SW 1271 (cell line): ENCODE measurements at places on chromosomes 3 and 15.

DNA sequence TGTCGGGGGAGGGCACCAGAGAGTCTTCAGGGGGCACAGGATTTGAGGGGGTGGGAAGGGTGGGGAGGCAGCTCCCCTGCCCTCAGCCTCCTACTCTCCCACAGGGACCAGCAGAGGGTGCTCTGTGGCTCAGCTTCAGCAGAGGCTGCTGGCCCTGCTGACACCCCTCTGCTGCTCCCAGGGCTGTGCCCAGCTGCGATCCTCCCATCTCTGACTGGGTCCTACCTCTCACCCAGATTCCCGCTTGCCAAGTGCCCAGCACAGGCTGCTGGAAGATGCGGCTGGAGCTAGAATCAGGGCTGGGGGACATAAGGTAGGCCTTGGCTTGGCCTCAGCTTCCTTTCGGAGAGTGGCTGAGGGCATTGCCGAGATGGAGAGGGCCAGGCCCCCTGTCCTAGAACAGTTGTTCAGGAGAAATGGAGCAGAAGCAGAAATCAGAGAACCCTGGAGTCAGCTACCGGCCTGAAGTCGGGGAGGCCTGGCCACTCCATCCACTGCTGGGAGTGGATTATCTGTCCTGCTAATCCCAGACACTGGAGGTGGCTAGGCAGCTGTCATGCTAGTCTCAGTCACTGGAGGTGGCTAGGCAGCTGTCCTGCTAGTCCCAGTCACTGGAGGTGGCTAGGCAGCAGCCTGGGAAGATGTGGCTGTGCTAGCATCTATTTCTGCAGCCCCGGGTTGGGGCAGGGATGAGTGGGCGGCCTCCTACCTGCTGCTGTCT is 3.9 kb downstream of the GRM2 start:
- no peak for DNase-seq

DNA sequence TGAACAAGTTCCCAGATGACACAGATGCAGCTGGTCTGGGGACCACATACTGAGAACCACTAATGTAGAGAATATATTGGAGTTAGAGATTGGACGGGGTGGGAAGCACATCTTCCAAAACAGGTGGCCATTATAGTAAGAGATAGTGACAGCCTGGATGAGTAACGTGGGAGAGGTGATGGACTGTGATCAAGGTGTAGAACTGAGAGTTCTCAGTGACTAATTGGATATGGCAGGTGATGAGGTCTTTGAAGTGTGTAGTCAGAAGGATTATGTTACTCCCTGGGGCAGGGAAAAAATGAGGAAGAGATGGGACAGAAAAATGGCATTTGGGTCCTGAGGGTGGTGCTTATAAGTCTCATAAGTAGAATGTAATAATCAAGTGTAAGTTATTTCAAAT is 66.6 kb downstream of the KCNMB2 start:
- DNase-seq, result no peak

DNA sequence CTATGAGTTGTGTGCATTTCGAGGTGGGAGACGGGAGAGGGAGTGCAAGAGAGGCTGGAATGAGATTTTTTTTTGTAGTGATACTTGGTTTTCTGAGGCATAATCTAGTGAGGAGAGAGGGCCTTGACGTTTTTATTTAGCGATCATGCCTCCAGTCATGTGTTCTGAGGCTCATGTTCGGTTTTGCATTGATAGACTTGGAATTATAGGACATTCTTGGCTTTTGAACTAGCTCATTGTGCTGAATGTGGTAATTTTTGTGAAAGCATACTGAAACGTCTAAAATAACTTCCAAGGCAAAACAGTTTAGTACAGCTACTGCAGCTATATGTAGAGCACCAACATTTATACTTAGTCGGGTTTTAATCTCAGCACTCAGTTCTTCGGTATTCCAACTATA is 408.1 kb downstream of the CNTN4 start:
- no peak for DNase-seq

- DNase-seq, result no peak
Observed at GRCh38 chr3:127747751-127748521, 74.4 kb downstream of the MGLL start.

- no peak for DNase-seq
Observed at GRCh38 chr3:57872606-57873005, 116.5 kb downstream of the SLMAP start.

- no peak for DNase-seq
Observed at GRCh38 chr15:75702436-75702835, 10.2 kb downstream of the CSPG4 start.

DNA sequence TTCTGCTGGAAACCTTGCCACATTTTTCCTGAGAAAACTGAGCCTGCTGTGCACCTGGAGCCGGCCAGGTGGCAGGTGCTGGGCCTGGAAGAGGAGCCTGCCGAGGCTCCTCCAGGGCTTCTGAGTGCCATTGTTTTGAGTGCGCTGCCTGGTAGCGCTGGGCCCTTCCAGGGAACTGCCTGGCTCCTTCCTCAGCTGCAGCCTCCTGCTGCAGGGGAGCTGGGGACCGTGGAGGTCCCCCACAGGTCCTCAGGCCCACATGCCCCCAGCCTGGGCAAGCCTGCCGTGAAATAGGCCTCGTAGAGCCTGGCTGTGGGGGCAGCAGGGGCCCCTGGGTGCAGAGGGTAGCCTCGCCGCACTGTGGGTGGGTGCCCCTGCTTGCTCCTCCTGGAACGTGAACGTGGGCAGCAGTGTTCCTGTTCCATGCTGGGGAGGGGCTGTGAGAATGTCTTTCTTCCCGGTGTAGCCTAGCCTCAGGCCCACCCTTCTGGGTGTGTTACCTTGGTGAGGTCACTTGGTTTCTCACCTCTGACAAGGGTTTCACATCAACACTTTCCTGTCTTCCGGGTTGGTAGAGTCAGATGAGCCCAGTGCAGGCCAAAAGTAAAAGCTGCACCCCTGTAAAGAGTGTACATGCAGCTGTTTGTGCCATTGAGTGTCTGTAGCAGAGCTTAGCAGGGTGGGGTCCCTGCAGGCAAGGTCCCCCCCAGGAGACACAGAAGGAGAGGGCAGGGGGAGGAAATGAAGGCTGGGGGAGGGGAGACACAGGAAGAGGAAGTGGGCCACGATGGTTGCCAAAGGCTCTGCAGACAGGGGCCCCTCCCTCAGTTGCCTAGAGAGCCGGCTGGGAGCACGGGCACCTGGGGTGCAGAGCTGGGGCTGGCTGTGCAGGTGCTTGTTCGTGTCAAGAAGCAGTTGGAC is 34.5 kb downstream of the KLF13 start:
- DNase-seq, result no peak

- no peak for DNase-seq
Observed at GRCh38 chr3:98574132-98574531, 19.3 kb downstream of the CPOX start.

DNA sequence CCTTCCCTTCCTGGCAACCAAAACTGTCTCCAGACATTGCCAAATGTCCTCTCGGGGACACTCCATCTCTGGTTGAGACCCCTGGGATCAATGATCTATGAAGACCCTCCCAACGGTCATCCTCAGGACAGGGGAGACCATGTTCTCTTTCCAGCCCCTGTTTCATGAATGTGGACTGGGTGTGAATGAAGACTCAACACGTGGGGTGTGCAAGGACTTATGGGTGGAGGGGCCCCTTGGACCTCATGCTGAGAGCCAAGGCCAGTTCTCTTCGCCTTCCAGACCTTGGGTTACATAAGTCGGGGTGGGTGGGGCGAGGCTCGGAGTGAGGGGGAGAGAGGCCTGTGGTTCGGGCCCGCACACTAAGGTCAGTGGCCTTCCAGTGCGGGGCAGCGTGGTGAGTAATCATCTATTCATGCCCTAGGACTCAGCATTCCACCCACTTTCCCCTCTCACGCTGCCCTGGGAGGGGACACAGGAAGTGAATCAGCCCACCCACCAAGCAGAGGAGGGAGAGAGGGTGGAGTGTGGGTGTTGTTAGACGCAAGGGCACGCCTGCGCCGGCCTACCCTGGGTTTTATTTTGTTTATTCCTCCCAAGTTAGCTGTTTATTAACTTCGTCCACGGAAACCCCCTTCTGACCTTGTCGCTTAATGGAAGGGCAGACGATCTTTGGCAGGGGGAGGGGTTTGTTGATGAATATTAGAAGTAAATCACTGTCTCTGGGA is 6.7 kb downstream of the PAQR5 start:
- DNase-seq, result peak; percentile 96

DNA sequence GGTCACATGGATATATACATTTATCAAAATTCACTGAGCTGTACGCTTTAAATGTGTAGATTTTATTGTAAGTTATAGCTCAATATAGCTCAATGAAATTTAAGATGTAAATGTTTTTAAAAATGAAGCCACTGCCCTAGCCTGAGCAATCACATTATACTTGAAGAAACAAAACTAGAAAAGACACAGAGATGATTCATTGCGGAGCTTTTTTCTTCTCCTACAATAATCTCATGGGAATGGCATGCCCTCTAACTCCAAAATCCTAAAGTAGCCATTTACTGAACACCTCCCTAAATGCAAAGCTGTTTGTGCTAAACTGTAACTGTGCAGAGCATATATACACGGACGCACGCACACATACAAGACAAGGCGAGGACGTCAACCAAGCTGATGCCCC is 84.2 kb downstream of the MYO9A start:
- no peak for DNase-seq

DNA sequence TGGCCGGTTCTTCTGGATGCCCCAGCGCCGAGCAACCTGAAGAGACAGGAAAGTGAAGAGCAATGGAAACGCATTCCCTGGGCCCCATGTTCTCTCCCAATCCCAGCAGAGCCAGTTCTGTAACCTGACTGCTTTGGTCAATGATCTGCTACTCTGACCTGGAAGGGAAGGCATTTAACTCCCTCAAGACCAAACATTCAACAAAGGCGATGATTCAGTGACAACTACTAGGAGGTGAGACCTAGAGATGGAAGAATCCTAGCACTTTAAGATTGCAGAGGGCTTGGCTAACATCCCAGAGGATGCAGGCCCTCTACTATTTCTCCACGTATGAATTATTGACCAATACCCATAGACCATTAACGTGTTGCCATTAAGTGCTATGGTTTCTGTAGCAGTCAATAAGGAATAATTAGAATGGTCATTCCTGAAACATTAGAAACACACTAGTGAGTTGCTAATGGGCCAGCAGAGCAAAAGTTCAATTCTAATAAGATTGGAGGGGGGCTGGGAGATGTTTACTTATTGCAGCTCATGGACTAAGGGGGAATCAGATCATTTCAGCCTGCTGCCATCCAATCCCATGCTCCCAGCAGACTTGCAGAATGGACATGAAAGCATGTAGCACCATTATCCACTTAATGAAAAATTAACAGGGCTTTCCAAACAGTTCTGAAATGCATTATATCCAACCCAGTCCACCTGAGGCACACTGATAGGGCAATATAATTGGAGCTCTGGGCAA is 56.6 kb downstream of the ETV5 start:
- DNase-seq, result no peak

GRCh38 chr3:175005193-175005592 is 146.1 kb downstream of the NAALADL2 start:
- DNase-seq, result no peak

DNA sequence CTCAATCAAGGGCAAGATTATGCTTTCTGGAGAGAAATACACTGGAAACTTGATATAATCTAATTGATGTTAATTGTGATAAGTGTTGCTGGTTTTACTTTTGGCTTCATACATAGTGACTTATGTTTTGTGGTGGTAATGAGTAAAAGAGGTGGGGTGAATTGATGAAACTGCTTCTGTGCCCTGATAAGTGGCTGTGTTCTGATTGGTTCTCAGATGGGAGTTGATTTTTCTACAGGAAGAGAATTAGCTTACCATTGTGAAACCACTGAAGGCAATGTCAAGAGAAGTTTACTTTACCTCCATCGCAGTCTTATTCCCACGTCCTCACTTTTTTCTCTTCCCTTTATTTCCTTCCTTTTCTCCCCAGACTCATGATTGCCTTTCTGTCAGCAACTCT is 23.8 kb downstream of the TMEM45A start:
- no peak for DNase-seq

GRCh38 chr3:185503521-185503920 is 4.7 kb upstream of the TMEM41A start:
- DNase-seq, result no peak

DNA sequence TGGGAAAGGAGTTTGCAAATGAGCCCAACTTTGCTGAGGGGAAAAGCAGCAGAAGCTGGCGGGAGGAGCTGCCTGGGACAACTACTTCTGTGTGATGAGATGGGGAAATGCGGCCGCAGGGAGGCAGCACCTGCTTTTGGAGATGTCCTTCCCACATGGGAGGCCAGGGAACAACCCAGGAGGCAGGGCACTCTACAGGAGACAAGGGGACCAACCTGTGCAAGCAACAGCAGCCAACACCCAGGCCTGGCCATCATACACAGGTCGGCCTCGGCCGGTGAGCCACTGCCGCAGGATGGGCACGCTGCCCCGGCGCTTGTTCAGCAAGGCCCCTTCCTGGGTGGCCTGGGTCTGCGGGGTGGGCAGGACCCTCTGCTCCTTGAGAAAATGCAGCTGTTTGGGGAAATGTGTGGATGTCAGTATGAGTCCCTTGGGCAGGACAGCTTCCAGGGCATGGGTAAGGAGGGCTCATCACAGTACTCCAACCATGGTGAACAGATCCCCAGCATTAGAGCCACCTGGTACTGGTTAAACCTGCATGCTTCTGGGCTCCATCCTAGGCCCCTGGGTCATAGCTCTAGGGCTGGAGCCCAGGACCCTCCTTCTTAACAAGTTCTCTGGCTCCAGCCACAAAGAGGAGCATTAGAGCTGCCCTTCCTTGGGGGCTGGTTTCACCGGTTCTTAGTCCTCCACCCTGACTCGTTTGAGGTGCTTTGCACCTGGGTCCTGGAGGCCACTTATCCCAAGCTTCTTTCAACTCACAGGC is 11.6 kb downstream of the EPB42 start:
- no peak for DNase-seq

DNA sequence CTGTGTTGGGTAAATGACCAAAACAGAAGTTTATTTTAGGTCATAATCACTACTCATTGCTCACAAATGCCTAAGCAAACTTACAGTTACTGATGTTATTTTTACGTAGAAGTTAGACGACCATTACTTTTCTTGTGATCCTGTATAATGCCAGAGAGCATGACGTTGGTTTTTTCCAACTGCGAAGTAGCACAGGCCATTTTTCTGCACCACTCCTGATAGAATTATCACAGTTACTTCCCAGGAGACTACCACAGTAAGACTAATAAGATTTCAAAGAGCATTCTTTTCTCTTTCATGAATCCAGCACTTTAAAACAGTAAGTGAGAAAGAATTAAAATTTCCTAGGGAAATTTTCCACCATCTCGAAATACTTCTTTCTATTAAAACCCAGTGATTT is 19.8 kb downstream of the CD200 start:
- no peak for DNase-seq
